ENCODE measurements at places on chromosomes 2 and 18.

DNA sequence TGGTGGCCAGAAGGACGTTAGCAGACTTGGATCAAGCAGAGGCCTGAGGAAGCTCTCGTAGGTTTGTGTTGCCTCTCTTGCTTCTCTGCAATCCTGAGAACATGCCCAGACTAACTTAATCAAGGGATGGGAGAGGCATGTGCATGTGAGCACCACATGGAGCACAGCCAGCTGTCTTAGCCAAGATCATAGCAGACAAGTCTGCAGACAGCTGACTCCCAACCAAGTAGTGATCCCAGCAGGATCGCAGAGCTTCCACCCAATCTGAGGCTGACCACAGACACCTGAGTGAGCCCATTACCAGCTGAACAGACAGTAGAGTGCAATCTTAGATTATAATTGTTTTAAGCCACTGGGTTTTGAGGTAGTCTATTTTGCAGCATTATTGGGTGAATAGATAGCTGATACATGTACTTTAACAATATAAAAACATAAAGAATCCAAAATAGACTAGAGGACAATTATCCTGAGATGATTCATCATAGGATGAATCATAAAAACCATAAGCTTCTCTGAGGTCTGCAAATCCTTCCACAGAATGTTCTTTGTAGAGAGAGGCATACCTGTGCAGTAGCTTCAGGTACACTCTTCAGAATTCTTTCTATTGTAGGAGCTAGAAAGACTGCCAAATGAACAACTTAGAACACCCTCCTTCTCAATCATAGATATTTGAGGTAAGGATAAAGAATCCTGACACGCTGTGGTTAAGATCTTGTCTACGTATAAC lies 25.2 kb upstream of the FAM110C start:
- no peak for DNase-seq

DNA sequence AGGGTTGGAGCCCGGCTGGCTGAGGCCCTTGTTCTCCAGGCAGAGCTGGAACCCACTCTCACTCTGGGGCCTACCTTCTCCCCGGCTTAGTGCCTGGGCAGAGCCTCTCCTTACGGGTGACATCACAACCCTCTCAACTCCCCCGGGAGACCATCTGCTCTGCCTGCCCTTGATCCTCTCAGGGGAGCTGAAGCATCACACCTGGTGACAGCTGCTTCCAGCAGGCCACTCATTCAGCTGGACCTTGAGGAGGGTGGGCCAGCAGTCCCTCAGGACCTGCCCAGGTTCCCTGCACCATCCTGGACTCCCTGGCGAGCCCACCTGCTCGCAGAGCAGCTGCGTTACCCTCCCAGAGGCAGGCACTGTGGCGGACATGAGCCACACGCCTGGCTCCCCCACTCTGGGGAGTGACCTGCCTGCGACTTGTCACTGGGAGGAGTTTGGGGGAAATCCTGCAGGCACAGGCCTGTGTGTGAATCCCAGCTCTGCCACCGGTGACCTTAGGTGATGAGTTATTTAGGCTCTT lies 13.1 kb downstream of the HS6ST1 start:
- DNase-seq: no peak

DNA sequence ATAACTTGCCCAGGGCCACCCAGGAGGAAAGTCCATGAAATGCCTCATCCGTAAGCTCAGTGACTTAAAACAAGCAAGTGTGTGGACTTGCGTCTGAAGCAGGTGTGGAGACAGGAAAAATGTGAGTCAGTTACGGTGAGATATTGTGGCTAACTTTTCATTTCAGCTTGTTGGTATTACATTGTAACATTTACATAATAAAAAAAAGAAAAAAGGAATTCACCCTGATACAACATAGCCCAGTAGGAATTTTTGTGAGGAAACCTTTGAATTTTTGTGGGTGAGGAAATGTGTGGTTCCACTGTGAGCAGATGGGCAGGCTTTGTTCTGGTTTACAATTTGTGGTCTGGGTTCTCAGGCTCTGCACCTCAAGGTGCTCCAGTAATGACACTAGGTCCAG lies 33.7 kb upstream of the LYPD6B start:
- no peak for DNase-seq

- DNase-seq: no peak
These were observed 39.5 kb downstream of the STON1 start for GRCh38 chr2:48569433-48569832.

DNA sequence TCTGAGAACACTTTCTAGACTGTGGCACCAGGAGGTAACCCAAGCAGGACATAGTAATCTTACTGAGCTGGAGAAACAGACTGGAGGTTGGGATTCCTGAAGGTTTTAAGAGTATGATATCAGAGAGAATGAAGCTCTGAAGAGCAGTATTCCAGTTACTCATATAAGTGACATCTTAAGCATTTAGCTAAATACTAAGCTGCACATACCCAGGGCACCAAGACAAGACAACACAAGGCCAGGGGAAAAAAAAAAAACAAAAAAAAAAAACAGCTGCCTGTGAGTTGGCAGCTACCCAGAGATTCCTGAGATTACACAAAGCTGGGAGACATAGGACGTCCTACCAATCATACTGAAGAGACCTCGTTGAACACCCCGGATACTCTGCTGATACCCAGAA lies 175.8 kb downstream of the SRBD1 start:
- peak; percentile 21 for DNase-seq

- no peak for DNase-seq
These were observed 51.0 kb upstream of the THOC1 start for GRCh38 chr18:318791-319291.

- no peak for DNase-seq
These were observed 41.4 kb downstream of the SCN3A start for GRCh38 chr2:165162466-165162865.

Data from dermis blood vessel endothelial cell (primary cell).